ENCODE measurements at places on chromosomes 11 and 22.

GRCh38 chr11:69887841-69888427, 68.7 kb upstream of the FGF3 start:
- no peak for DNase-seq

DNA sequence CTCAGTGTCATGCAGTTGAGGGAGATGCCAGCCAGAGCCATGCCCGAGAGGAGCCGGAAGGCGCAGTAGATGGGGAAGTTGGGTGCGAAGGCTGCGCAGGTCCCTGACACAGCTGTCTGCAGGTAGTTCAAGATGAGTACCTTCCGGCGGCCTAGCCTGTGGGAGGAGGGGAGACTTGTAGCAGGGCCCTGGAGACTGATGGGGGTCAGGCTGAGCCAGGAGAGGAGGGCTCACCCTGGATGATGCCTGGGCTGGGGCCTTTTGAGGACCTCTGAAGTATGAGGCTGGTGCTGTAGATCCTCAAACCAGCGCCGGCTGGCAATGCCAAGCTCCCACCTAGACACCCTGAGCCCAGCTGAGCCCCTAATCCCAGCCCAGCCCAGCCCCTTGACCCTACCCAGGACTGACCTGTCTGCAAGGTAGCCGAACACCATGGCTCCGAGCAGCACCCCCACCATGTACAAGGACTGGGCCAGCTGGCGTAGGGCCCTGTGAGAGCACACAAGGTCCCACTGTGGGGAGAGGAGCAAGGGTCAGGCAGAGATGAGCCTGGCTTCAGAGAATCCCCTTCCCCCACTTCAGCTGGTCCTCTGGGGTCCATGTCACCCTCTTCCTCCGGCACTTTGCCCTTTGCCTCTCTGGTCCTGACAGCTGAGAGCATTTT, 1.1 kb downstream of the SLC22A6 start:
- no peak for DNase-seq

DNA sequence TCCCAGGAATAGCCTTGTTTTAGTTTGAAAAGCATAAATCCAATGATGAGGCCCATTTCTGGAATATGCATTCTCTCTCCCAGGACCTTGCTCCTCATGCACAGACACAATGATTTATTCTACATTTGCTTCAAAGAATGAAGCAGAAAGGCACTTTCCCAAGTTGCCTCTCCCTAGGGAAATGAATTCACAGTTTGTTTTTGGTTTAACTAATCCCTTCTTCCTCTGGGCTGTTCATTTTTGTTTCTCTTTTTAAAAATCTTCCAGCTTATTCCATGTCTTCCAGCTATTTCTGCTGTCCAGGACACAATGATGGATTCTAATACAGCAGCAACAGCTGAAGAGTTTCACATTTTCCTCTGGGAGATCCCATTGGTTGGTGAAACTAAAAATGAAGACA, 1529.2 kb upstream of the TENM4 start:
- no peak for DNase-seq

DNA sequence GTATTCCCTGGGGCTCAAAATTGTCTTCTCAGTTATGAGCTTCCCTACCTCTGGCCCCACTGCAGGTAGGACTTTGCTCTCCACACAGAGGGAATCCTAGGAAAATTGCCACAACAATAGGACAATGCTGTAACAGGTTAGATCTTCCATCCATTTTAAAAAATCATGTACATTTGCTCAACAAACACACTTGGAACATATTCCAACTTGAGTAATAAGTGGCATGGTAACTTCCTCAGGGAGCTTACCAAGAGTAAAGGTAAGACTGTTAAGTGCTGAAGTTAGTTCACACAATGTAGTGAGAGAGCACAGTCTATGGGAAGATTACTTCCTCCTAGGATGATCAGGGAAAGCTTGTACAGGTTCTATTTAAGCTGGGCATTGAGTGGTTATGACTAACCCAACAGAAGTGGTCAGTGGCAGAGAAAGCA, 78.9 kb upstream of the BIRC3 start:
- no peak for DNase-seq

- no peak for DNase-seq
Observed at GRCh38 chr11:76086743-76087635, 119.3 kb downstream of the WNT11 start.

DNA sequence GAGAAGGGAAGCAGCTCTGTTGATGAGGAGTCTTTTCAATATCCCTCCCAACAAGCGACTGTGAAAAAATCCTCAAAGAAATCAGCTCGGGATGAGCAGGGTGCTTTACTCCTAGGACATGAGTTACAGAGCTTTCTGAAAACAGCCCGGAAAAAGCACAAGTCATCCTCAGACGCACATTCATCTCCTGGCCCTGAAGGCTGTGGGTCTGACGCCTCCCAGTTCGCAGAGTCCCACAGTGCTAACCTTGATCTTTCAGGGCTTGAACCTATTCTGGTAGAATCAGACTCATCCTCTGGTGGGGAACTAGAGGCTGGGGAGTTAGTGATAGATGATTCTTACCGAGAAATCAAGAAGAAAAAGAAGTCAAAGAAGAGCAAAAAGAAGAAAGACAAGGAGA, 7.7 kb downstream of the HMGXB4 start:
- DNase-seq: no peak
